CD4-positive, alpha-beta T cell treated with Interleukin-17A for 4 hours (primary cell): ENCODE measurements at places on chromosomes 2 and 18.

DNA sequence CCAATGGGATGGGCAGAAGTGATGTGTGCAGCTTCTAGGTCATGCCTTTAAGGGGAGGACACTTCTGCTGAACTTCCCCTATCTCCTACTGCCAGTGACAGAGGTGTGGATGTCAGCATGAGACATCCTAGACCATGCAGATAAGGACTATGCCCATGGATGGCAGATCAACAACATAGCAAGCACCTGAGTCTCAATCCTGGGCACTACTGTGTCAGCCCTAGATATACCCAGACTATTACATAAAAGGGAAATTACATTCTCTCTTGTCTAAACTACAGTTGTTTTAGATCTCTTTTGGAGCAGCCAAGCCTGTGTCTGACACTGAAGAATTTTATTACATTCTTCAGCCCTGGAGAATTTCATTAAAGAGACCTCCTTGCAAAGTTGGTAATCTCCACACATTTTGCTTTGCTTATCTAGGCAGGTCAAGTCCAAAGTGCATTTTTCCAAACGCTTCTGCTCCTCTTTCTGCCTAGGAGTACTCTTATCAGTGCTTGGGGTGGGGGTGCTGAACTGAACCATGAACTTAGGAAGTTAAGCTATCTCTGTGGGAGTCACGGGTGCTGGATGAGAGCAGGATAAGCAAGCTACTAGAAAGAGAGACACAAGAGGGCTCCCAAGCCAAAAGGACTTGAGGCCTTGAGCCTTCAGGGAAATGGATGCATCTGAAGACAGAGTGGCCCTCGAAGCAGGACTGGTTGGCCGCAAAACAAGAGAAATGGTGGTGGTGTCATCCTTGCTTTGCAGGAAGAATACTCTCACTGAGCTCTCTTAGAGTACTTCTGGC, 95.2 kb upstream of the SPRED2 start:
- DNase-seq: no peak

DNA sequence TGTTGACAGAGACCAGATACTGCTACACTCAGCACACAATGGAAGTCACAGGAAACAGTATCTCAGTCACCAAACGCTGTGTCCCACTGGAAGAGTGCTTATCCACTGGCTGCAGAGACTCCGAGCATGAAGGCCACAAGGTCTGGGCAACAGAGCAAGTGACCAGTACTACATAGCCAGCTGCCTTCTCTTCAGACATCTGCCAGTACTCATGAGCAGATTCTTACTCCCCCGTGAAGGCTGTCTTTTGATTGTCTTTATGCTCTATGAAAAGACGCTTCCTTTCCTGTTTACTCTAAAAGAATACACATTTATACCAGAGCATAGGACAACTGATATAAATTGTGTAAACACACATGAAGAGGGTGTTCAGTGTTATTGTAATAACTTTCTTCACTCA, 118.9 kb downstream of the MMADHC start:
- no peak for DNase-seq

DNA sequence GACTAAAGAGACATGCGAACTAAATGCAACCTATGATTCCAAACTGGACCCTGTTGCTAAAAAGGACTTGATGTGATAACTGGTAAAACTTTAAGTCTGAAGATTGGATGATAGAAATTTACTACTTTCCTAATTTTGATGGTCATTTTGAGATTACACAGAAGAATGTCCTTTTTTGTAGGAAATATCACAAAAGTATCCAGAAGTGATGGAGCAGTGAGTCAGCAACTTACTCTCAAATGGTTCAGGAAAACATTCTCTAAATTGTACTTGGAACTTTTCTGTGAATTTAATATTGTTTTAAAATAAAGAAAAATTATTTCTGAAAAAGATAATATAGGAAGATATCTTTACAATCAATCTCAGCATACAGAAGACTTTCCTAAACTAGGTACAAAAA, 19.9 kb downstream of the MBOAT2 start:
- DNase-seq: no peak

- DNase-seq: no peak
Observed at GRCh38 chr2:165895974-165896373, 57.6 kb downstream of the TTC21B start.

- no peak for DNase-seq
Observed at GRCh38 chr2:104584393-104584792, 269.5 kb upstream of the POU3F3 start.

DNA sequence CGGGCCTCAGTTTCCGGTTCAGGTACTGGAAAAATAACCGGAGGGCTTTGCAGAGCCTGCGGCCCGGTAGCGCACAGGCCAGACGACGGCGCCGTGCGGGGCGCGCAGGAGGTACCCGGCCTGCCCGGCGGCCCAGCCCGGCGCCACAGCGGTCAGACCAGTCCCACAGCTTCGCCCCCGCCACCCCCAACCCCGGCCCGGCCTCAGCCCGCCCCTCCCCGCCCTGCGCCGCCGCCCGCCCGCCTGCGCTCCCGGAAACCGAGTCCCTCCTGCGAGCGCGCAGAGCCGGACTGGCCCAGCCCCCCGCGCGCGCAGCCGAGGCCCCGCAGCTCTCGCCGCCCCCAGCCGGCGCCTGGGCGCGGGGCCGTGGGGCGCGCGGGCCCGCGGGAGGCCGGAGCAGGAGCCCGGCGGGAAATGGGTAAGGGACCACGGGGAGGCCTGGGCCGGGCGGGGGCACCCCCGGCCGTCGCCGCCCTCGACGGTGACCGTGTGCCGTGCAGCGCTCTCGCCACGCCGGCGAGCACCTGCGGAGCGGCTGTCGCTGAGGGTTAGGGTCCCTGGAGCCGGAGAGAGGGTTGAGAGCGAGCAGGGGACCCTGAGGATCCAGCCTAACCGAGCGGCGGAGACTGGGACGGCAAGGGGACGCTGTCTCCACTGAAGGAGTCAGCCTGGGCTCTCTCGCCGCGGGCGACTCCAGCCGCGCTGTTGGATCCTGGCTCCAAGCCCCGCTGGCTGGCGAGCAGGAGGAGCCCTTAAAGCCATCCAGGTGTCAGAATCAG, 16.5 kb upstream of the PSD4 start:
- peak; percentile 72 for DNase-seq

DNA sequence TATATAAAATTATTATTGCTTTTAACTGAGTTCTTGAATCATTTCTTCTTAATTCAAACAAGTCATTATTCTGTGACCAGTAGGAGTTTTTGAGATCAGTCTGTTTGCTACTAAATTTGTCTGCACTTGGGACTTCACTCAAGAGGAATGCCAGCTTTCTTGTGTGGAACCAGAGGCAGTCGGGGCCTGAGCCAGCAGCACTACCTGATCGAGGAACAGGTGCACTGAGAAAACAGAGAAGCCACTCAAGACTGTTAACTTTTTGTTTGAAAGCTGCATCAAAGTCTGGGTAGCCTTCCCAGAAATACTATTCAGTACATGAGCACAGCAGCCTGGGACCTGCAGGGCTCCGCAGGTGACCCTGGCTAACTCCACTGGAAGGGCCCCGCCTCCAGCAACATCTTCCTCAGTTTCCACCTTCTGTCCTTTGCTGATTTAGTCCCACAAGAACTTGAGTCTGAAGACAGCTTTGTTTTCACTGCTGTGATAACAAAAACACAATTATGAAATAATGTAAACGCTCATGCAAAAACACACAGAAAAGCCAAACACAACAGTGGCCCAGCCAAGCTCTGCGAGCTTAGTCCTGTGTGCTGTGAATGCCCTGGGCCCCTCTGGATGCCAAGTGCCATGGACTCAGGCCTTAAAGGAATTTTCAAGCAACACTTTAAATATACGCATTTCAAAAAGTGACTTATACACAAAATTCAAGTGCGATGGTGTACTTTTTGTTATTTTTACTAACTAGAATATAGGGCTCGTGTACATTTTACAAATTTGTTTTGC, 62.0 kb downstream of the SH3YL1 start:
- DNase-seq: no peak

DNA sequence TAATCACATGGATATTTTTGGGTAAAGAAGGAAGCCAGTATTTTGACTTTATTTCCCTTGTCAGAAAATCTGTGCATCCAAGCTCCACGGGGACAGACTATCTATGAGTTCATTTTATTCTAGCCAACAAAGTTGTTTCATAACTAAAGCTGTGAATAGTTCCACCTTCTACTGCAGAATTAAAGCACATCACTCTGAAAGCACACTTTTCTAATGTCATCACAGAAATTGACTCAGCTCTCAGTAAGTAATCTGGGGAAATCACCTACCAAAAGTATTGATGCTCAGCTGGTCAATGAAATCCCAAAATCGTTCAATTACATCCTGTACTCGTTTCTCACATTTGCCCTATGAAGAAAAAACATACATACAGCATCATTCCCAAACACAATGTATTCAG, 19.1 kb downstream of the IAH1 start:
- no peak for DNase-seq

GRCh38 chr2:223916181-223916920, 28.8 kb downstream of the WDFY1 start:
- DNase-seq: no peak

GRCh38 chr18:24187689-24188088, 48.8 kb downstream of the CABYR start:
- DNase-seq: no peak

DNA sequence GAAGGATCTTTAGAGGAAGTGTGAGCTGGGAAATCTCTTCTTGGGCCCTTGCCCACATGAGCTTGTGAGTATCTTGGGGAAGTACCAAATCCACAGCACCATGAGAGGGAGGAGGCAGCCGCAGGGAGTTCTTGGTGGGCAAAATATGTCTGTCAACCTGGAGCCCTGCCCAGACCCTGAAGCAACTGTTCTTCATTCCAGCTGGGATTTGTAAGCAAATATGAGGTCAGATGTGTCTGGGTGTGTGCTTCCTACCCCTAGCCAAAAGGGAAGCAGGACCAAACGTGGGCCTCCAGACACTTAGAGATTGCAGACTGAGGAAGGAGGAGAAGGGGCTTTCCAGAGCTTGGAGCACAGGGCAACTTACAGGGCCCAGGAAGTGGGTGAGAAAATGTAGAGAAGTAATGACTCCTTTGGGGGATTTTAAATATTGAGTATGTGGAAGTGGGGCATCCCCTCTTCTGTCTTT, 41.9 kb downstream of the TMEM247 start:
- no peak for DNase-seq

DNA sequence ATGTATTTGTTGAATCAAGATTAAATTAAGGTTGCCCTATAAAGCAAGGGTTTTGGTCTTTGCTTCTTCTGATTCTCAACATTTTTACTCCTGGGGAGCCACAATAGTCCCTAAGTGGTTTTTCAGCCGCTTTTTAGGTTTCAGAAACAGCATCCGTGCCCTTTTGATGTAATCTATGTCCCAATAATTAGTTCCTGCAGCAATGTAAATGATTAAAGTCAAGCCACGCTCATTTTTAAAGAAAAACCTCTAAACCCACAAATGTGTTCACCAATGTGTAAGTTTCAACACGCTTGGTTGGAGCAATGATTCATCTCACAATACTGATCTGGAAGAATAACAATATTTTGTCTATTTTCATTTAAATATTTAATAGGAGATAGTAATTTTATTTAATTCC, 5.6 kb downstream of the ARL4C start:
- DNase-seq: no peak

GRCh38 chr2:148653437-148653836, 8.9 kb downstream of the EPC2 start:
- DNase-seq: no peak

DNA sequence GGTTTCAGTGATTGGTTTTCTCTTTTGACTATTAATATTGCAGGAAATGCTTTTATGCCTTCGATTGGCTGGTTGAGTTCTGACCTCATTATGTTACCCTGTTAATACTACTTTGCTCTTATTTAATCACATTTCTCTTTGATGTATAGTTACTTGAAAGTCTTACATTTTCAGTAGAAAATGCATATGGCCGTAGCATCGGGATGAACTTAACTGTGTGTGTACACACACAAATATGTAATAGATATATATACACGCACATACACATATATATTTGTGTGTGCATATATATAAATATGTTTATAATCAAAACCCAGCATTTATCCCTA, 1.6 kb downstream of the EPC2 start:
- DNase-seq: no peak

DNA sequence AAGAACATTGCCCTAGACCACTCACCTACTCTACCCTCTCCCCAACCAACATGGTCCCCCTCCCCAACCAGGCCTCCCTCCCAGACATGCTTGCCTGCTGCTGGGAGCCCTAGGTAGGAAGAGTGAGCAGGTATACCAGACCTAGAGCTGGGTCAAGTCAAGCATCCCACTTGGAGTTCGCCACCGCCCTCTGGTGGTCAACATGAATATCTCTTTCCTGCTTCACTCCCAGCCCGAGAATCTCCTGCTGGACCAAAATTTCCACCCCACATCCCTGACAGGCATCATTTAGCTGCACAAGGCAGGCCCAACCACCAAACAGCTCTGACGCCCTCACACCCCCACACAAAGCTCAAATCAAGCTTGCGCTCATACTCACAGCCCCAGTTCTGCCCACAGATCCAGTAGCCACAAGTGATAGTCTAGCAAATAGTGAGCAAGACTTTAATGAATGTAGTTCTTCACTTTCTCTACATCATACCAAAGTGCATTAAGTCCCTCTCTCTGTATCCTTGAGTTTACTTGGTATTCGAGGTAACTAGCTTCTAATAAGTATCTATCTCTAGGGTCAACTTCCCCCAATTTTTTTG, 116.0 kb downstream of the TNS1 start:
- DNase-seq: peak; percentile 75

GRCh38 chr2:24107-24506, 22.2 kb downstream of the FAM110C start:
- no peak for DNase-seq

DNA sequence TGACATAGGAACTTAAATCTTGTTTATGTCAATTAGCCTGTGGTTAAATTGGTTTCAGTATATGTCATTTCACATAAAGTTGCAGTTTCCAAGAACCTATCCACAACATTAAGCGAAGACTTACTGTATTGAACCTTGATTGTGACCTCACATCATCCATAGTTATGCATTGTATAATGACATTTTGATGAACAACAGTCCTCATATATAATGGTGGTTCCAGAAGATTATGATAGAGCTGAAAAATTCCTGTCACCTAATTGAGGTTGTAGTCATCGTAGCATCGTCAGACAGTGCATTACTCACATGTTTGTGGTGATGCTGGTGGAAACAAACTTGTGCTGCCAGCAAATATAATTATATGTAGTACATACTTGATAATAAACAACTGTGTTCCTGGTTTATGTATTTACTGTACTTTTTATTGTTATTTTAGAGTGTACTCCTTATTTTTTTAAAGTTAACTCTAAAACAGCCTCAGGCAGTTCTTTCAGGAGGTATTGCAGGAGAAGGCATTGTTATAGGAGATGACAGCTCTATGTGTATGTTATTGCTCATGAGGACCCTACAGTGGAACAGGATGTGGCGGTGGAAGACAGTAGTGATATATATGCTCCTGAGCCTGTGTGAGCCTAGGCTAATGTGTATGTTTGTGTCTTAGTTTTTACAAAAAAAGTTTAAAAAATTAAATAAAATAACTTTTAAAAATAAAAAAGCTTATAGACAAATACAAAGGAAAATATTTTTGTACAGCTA, 56.6 kb downstream of the UBE2E3 start:
- no peak for DNase-seq

GRCh38 chr2:54962935-54963440, 87.3 kb downstream of the RTN4 start:
- DNase-seq: no peak
